ENCODE measurements at places on chromosomes 6 and 20.
A peak's percentile ranks its signal among the peaks of the same experiment; 100 is the strongest.

- DNase-seq = peak; percentile 40
Measured at GRCh38 chr6:139323511-139324300, 31.9 kb upstream of the TXLNB start.

- DNase-seq = no peak
Measured at GRCh38 chr6:5261545-5262109, 314 bp downstream of the FARS2 start.

DNA sequence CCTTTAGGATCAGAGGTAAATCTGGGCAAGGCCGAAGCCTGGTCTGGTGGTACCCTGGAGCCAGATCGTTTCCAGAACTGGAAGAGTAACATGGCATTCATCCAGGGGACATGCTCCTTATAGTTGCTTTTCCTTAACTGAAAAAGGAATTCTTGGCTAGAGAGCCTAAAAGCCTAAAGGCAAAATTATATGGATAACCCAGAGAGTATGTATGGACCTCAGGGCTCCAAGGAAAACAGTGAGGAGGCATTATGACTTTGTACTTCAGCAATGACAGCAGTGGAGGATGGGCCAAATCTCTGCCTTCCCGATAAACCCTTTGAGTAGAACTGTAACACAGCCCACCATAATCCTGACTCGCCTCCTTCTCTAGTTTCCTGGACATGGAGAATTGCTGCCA lies 29.3 kb downstream of the ARHGAP18 start:
- no peak for DNase-seq

DNA sequence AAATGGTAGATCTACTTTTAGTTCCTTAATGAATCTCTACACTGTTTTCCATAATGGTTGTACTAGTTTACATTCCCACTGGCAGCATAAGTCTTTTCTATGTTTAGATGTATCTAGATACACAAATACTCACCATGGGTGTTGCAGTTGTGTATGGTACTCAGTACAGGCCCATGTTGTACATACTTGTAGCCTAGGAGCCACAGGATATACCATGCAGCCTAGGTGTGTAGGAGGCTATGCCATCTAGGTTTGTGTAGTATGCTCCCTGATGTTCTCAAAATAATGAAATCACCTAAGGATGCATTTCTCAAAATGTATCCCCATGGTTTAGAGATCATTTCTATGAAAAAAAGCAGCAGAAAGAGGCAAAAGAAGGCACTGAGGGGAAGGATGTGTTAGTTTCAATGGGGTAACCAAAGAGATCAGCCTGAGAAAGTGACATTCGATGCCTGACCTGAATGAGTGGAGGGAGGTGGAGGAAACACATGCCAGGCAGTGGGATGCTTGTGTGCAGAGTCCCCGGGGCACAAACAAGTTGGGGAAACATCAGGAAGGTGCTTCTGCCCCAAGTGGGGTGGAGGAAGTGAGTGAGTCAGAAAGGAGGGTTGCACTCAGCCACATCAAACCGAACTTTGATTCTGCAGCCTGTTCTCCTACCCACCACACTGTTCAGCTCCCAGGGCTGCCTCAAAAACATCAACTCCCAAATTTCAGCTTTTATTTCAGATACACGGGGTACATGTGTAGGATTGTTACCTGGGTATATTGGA lies 191.2 kb downstream of the ZNF217 start:
- no peak for DNase-seq

DNA sequence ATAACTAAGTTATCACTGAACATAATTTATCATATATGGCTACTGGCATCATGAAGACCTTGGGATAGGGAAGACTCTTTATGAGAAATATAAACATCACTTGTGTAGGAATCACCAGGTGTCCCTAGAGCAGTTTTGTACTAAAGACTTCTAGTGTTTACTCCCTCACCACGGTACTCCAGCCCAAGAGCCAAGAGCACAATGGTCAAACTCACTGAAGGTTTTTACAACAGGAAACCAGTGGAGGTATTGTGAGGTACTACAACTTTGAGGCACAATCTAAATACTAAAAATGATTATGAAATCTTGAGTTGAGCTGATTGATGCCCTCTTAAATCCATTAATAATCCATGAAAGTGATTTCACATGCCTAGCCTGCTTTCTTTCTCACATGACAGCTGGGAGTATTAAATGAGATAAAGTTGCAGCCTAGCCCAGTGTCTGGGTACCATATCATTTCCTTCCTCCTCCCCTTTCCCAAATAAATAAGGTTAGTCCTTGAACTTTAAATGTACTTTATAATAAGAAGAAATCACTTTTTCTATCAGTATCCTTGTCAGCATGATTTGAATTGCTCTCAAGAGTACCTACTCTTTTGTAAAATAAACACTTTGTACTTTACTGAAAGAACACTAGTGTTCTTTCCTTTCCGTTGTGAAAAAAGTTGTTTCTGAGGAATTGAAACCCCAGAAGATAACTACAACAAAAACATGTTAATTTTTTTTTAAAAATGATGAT lies 26.5 kb downstream of the GLO1 start:
- DNase-seq = no peak

DNA sequence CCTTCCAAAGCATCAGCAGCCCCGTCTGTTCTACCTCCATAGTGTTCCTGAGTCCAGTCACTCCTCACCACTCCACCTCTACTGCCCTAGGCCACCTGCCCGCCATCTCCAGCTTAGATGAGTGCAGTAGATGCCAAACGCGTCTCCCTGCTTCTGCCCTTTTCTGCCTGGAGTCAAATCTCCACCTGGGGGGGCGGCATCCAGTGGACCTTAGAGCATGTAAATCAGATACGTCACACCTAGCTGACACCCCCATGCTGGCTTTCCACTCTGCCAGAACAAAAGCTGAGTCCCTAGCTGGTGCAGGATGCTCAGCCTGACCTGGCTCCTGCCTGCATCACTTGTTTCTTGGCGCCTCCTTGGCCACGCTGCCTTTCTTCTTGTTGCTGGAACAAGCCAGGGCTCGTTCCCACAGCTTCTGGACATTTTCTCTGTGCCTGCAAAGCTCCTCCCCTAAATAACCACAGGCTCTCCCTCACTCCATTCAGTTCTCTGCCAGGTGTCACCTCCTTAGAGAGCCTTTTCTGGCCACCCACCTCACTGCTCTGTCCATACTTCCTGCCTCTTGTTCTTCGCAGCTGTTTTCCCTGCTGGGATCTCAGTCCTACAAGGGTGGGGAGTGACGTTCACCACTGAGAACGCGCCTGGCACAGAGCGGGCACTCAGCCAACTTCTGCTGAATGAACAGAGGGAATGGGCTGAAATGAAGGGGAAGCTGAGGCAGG lies 5.8 kb downstream of the DDR1 start:
- DNase-seq = no peak

- DNase-seq = no peak
Measured at GRCh38 chr6:107812234-107812769, 11.8 kb downstream of the SCML4 start.

GRCh38 chr6:169938262-169938701 lies 186.9 kb downstream of the ERMARD start:
- no peak for DNase-seq

DNA sequence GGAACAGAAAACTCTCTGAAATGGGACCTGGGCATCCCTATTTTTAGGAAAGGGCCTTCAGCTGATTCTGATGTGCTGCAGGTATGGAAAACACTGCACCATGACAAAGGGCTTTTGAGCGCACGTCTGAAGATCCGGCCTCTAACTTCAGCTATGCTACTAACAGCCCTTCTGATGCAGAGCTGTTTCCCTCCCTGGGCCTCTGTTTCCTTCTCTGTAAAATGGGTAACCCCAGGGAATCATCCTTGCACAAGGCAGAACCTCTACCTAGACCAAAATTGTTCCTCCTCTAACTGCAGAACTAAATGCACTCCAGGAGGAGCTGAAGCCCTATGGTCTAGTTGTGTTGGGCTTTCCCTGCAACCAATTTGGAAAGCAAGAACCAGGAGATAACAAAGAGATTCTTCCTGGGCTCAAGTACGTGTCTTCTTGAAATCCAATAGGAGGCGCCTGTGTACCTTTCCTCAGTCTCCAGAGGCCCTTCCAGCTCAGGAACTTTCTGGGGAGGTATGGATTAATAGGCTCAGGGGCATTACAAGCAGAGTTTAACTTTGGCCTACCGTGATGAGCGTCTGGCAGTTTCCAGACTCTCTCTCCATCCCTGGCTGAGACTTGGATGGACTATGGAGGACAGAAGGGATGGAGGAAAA lies 5.9 kb downstream of the GPX5 start:
- no peak for DNase-seq

GRCh38 chr6:157066781-157067491 lies 256.4 kb downstream of the TMEM242 start:
- no peak for DNase-seq

DNA sequence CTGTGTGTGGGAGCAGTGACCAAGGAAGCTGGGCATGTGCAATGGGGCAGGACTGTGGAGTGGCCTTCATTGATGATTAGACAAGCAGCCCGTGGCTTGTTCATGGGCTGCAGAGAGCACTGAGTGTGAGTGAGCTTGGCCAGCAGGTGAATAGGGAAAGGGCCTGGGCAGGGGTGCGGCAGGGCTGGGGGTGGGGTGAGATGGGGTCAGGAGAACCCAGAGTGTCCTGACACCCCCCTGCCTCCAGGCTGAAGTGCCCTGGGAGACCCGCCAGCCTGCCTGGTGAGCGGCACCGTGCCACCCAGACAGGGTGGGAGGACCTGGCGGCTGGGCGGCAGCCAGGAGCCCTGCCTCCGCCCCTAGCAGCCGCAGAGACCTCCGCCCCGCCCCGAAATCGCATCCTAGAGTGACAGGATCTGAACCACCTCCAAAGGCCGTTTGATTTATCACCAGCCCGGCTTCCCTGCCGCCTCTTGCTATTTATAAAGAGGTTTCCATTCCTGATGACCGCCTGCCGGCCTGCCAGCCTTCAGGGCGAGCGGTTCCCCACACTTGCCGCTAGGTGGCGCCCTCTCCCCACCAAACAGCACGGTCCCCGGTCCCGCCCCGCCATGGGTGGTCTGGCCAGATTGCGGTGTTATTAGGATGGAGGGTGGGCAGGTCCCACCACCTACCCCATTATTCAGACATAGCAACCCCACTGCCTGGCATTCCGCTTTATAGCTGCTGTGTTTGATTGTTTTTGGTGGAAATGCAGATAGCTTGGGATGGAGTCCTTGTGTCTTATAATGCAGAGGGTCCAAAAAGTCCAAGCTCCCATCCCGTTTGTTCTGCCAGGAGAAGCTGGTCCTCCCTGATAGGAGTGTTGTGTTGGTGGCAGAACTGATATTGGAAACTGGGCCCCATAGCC lies 3.5 kb downstream of the MYLK2 start:
- DNase-seq = no peak

GRCh38 chr6:90217506-90218127 lies 79.0 kb downstream of the BACH2 start:
- DNase-seq = no peak

DNA sequence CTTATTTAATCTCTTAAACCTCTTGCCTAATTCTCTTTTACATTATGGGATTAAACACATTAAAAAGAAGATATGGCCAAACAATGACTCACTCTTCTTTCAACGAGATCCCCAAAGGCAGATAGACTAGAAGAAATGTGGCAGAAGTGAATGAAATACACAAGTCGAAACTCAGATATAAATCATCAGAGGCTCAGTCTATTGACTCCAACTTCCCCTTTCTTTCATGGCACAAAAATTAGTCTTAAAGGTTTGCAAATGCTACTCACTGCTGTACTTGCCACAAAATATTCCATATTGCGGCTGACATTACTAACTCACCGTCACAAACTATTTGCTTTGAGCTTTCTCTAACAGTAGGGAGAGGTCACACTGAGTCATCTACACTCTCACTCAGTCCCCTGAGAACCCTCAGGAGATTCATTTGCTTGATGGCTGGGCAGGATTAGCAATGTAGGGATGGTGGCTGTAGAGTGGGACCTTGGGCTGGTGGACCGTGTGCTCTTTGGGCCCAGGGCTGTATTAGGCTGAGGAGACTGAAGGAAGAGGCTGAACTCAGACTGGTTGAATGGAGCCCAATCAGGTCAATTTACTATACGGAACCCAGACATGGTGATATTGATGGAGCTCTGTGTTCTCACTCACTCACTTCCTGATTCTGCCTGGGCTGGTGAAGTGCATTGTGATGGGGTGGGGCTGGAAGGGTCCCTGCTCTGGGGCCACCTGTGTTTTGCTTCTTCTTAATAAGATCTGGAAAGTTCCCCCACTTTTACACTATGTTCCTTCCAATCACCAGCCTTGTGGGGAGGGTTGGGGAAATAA lies 42.8 kb upstream of the UBR2 start:
- no peak for DNase-seq

DNA sequence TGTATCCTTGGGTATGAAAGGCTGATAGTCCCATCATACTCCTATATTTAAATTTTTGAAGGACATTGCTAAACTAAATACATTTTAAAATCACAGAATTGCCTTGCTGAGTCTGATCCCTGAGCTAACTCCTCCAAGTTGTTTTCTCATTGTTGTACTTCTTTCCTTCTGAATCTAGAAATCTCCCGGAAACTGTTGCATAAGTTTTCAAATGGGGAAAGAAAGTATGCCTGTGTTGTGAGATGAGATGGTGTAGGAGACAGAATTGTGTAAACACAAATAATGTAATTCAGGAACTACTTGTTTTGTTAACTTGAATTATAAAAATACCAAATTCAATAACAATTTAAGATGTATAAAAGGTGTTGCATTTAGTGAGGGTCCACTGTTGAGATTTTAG lies 7.3 kb downstream of the PNRC1 start:
- DNase-seq = no peak

DNA sequence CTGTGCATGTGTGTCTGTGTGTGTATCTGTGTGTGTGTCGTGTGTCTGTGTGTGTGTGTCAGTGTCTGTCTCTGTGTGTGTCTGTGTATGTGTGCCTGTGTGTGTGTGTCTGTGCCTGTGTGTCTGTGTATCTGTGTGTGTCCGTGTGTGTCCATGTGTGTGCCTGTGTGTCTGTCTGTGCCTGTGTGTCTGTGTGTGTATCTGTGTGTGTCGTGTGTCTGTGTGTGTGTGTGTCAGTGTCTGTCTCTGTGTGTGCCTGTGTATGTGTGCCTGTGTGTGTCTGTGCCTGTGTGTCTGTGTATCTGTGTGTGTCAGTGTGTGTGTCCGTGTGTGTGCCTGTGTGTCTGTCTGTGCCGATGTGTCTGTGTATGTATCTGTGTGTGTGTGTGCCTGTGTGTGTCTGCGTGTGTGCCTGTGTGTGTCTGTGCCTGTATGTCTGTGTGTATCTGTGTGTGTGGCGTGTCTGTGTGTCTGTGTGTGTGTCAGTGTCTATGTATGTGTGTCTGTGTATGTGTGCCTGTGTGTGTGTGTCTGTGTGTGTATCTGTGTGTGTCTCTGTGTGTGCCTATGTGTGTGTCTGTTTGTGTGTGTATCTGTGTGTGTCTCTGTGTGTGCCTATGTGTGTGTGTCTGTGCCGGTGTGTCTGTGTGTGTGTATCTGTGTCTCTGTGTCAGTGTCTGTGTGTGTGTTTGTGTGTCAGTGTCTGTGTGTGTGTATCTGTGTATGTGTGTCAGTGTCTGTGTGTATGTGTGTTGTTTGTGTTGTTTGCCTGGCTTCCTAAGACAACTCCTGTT lies 11.6 kb downstream of the SNPH start:
- DNase-seq = no peak

- DNase-seq = no peak
Measured at GRCh38 chr20:7207186-7207798, 439.8 kb downstream of the BMP2 start.

DNA sequence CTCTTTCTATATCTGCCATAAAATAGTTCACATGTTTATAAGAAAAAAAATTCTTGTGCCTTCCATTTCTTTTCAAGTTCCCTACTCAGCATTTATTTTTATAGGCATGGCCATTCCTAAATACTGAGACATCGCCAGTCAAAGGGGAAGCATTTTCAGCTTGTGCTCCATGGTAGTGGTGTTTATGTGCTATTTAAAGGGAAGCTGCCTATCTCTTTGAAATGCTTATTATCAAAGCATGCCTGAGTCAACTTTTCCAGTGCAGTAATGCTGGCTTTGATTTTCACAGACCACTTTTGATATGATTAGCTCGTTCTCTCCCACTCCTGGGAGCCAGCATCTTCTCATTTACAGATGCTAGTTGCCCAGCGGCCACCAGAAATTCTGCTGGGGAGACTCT lies 124.1 kb upstream of the RIN2 start:
- DNase-seq = no peak
